COLO829 (cell line): ENCODE measurements at places on chromosomes 6 and 20.
A peak's percentile ranks its signal among the peaks of the same experiment; 100 is the strongest.

- no peak for DNase-seq
These were observed 20.2 kb upstream of the ARFGEF2 start for GRCh38 chr20:48901326-48901725.

DNA sequence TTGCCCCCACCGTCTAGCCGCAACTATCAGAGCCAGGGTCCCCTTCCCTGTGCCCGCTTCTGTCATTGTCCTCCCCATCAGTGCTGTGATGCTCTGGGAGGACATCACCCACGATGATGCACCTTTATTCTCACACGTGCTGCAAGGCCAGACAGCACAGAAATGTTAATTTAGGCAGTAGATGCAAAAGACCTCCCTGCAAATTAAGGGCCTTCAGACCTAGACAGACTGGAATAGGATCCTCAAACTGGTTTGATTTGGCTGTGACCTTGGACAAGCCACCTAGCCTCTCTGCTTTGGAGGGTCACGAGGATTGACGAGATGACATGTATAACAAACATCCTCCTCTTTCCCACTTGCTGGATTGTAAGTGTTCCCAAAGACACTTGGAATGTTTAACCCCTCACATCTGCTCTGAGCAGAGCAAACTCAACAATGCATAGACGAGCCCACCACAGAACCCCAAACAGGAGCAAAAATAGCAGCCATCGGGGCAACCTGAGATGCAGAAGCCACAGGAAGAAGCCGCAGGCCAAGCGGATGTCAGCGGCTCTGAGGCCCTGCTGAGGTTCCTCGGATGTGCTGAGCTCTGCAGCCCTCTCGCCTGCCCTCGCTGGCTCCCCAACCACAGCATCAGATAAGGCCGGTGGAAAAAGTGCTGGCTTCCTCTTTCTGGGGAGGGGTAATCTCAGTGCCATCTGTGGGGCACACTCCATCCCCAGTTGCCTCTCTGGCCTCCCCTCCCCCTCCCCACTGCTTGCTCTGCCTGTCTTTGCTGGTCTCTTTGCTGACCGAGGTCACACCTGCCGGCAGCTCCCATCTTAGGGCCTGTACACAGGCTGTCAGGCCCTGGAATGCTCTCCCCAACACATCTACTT is 35.3 kb downstream of the TOX2 start:
- DNase-seq: no peak

DNA sequence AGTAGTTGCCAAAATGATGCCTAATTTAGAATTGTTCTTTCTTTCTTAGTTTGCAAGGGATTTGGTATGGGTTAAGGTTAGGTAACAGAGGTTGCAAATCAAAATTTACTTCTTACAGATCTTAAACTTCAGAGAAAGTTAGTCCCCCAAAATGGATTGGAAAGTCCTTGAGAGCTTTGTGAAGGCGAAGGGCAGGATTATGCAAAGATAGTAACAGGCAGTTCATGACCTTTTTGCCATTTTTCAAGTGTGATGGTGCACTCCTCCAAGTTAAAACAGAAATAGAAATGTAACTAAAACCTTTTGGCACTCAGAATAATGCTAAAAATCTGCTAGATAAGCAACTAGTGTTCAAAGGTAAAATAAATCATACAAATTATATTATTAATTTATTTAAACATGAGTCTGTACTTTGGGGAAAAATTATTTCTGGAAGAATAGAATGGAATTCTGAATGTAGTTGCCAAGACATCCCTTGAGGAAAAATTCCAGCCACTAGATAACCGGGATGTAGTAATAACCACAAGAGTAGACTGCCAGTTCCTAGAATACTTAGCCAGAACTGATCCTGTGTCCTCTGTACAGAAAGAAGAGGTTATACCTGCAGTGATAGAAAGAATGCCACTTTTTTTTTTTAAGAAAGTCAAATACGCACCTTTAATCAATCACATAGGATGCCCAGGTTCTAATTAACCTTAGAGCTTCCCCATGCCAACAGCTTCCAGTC is 31.8 kb upstream of the DAAM2 start:
- DNase-seq: no peak

GRCh38 chr20:63025534-63026331 is 19.0 kb upstream of the BHLHE23 start:
- peak; percentile 59 for DNase-seq

- no peak for DNase-seq
These were observed 9.4 kb upstream of the BMP7 start for GRCh38 chr20:57275813-57276212.

GRCh38 chr20:18805881-18806280 is 7.7 kb upstream of the SCP2D1 start:
- DNase-seq: no peak

- no peak for DNase-seq
These were observed 45.1 kb upstream of the TBC1D7 start for GRCh38 chr6:13373488-13373886.

DNA sequence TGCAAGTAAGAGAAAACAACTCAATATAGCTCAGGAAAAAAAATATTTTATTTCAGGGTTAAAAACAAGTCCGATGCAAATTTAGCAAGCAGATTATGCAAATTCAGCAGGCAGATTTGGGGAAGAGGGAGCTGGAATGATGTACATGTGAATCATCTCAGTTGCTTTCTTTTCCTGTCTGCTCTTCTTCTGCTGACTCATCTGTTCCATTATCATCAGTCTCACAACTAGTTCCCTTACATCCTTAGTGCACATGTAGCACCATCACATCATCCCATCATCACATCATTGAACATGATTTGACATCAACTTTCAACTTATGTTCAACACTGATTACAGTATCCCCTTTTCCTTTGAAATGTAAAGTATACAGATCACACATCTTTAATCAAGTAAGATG is 11.5 kb upstream of the DEFB113 start:
- DNase-seq: no peak

DNA sequence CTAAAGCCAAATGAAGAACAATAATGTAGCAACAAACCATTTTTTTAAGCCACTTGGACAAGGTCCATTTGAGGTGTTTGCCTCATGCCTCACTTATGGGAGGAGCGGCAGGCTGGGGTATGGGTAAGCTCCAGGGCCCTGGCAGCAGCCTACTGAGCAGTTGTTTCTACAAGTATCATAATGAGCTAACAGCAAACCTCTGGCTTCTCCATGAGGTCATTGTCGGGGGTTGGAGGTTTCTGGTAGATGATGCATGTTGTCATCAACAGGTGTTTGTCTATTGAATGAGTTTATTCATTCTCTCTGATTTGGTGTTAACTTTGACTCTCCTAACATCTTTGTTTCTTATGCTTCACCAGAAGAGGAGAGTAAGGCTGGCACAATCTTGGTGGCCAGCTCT is 150.7 kb downstream of the TBC1D7 start:
- no peak for DNase-seq

DNA sequence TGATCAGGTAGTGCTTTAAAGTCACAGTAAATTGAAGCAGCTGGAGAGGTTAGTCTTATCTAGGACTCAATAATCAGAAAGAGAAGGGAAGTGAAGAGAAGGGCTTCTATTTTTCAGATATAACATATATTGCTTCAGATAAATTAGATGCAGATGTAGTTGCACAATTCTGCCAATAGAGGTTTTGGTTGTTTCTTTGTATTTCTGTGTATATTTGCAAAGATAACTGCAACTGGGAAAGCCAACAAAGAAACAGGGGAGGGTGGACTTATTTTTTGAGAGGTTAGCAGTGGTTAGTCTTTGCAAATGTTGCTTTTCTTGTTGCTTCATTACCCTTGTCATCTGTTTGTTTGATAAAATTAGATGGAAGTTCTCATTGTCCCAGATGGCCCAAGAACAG is 106.6 kb downstream of the ADGRG6 start:
- DNase-seq: no peak
